Inflammatory macrophage treated with lipopolysaccharide for 4 hours (primary cell): ENCODE measurements at places on chromosomes 1 and 21.

DNA sequence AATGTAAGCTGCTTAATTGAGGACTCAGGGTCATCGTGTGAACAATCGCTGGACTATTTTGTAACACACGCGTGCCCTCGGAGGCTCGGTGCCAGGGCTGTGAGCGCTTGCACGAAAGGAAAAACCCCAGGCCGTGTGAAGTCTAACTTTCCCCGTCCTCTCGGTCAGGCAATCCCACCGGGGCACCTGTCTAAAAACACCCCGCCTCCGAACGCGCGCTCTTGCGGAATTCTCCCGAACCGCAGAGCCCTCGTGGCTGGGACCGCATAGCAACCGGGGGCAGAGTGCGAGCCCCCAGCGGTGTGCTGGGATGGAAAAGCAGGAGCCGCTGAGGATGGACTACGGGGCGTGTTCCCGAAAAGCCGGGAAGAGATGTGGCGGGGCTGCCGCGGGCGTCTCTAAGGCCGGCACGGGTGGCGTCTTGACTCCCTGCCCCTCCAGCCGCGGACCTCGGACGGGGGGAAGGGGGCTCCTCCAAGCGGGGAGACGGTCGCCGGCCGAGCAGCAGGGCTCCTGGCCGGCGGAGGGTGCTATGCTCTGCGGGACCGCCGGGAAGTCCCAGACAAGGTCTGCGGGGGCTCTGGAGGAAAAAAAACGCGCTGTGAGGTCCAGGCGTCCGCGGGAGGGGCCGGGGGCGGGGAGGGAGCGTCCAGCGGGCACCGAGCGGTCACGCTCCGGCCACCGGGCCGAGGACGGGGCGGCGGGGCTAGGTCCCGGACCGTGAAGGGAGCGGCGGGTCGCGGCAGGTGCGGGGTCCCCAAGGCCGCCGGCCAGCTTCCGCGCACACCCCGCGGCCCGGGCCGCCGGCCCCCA lies 936 bp downstream of the ZBTB21 start:
- peak; percentile 43 for DNase-seq

GRCh38 chr1:200888349-200888838 lies 6.3 kb upstream of the INAVA start:
- peak; percentile 85 for DNase-seq

GRCh38 chr21:43034101-43034500 lies 41.5 kb downstream of the CBS start:
- DNase-seq, result no peak

- DNase-seq, result no peak
These were observed 21.3 kb downstream of the CHODL start for GRCh38 chr21:18265944-18266343.

- DNase-seq, result peak; percentile 18
These were observed 862.6 kb downstream of the USP25 start for GRCh38 chr21:16592381-16592780.

GRCh38 chr1:218616681-218617080 lies 271.5 kb downstream of the TGFB2 start:
- DNase-seq, result no peak

- peak; percentile 54 for DNase-seq
These were observed 44.5 kb downstream of the MARK1 start for GRCh38 chr1:220572416-220572815.

- DNase-seq, result no peak
These were observed 9.1 kb downstream of the RHBDL2 start for GRCh38 chr1:38932571-38932970.

DNA sequence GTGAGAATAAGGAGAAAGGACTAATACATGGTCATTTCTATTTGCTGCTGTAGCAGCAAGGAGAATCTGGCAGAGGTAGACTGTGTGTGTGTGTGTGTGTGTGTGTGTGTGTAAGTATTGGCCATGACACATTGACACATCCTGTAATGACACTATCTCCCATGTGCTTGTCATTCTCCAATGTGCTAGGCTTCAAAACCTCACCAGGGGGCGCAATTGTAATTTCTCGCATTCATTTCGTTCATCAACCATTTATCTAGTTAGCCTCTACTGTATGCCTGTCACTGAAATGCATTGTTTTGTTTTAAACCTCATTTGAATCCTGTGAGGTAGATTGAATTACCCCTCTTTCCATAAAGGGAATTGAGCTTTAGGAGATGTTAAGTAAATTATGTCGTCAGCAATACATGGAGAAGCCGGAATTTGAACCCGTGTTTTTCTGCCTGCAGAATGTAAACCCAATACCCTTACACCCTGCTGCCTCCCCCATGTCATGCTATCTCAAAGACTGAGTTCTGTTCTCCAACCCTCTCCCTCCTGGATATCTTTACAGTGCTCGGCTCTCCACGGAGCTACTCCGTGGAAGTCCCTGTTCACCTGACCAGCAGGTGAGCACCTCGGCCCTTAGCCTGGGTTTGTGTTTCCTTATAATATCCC lies 100.8 kb downstream of the UCK2 start:
- DNase-seq, result peak; percentile 53
